Tibial nerve (tissue), 4 donors: ENCODE measurements at places on chromosomes 2 and 18.

DNA sequence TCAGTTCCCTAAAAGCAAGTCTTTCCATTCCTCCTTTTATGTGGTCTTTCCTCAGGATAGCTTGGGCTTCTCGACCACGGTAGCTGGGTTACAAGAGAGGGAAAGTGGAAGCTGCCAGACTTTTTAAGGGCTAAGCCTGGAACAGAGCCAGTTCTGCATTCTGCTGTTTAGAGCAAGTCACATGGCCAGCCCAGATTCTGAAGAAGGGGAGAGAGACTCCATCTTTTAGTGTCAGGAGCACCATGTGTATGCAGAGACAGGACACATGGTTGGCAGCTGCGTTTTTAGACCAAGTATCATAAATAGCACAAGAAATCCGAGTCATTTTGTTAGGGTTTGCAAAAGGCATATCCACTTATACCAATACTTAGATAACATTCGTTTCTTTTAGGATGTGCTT lies 4.7 kb downstream of the HMSD start:
- no peak for DNase-seq

- DNase-seq, result no peak
Observed at GRCh38 chr2:41111836-41112627, 660.1 kb upstream of the SLC8A1 start.

DNA sequence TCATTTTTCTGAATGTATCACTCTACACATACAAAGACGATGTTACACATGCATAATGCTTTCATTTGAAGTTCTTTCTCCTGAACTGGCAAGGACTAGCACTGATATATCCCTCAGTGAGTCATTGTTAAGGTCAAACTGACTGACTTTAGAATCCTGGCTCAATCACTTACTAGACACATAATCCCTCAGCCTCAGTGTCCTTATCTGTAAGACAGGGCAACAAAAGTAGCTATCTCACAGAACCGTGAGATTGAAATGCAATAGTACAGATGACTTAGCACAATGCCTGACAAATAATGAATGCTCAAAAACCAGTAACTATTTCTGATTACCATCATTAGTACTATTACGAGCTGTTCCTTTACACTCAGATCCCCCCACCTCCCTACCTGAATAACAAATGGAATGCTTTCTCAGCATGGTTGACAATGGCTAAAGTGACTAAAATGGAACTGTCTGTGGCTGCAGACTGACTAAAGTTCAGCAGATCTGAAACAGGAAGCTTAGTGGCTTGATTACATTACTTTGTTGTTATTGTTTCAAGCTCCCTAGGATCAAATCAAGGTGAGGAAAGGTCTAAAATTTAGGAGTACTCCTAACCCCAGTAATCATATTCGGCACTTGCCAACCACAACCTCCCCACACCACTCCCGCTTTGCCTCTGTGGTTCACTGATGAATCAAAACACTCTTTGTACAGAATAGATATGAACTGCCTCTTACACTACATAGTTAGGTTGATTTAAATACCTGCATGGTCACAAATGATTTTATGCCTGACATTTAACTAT lies 35.8 kb upstream of the CACNB4 start:
- DNase-seq, result no peak

DNA sequence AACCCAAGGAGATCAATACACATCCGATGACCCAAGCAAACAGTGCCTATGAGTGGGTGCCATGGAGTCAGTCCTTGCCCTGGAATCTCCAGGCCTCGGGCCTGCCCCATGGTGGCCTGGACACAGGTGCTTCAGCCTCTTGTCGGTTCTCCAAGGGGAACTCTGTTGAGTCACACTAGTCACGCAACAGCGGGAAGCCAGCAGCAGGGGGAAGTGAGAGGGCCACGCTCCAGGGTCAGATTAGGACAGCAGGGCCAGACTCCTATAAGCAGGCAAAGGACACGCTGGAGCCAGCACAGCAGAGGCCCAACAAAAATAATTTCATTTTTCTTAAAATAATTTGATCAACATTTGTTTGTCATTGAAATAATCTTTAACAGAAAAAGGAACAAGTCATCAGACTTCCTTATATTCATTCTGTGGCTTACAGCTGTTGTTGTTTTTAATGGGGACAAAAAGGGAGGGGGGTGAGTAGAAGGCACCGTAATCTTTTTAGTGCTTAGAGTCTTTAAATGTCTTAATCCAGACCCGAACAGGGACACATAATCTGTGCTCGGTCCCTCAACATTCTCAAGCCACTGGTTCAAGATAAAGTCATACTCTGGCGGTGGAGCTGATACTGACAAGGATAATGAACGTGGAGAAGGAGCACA lies 16.4 kb upstream of the ARMC9 start:
- no peak for DNase-seq

GRCh38 chr2:241770185-241770935 lies 6.3 kb upstream of the GAL3ST2 start:
- no peak for DNase-seq

GRCh38 chr2:53751728-53752127 lies 15.9 kb upstream of the CHAC2 start:
- no peak for DNase-seq

DNA sequence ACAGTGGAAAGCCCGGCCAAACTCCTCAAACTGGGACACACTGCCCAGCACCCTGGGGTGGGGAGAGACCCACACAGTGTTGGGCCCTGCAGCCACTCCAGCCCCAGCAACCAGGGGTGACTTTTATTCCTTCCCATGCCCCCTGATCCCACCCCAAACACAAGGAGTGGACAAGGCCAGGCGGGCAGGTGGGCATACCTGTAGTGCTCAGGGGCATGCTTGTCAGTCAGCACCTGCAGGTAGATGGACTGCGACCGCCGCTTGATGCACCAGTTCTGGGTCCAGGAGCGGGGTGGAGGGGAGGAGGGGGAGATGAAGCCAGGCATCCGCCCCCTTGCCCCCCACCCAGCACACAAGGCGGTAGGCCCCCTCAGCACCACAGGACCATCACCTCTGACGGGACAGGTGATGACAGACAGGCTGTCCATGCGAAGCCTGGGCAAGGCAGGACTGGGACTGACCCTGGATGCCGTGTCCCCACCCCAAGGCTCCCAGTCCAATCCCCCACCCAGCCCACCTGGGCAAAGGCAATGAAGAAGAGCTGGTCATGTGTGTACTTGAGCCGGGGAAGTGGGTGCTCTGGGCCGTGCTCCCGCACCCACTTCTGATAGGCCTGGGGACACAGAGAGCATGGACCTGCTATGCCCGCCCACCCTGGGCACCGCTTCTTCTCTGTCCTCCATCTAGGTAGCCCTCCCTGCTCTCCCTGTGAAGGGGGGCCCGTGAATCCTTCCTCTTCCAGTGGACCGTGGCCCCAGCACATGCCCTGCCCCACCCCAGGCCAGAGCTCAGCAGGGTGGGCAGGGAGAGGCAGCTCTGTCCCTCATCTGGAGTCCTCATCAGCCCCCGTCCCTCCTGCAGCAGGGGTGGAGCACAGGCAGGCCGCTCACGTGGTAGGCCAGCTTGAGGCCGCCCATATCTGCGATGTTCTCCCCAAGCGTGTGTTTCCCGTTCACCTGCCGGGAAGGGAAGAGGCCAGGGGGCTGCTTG lies 7.1 kb downstream of the ECEL1 start:
- DNase-seq, result no peak

- no peak for DNase-seq
Observed at GRCh38 chr2:38438883-38439612, 62.0 kb upstream of the ATL2 start.

GRCh38 chr2:53609551-53609950 lies 158.1 kb upstream of the CHAC2 start:
- DNase-seq, result no peak

GRCh38 chr2:133235968-133236367 lies 332.3 kb downstream of the NCKAP5 start:
- no peak for DNase-seq

DNA sequence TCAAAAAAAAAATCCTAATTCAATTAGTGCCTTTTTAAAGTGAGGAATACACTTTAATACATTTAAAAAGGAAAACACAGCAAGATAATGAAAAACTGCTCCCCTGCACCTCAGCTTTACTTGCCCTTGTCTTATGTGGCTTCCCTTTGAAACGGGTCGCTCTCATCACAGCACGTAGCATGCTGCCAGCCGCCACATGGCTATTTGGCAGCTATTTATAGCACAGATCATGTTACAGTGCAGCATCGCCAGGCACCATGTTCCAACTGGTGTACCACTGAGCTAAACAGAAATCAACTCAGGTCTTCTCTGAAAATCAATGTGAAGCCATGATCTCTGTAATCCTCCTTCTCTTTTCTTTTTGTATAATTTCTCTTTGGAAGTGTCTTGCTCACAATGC lies 65.1 kb downstream of the TMEM182 start:
- no peak for DNase-seq

GRCh38 chr2:66217039-66217585 lies 217.8 kb upstream of the MEIS1 start:
- DNase-seq, result no peak
